T-cell (primary cell): ENCODE measurements at places on chromosomes 4 and X. TPM values are rescaled to one million over a fixed set of nuclear protein-coding genes. Genes with fewer than 3 reads are reported as not detected.

DNA sequence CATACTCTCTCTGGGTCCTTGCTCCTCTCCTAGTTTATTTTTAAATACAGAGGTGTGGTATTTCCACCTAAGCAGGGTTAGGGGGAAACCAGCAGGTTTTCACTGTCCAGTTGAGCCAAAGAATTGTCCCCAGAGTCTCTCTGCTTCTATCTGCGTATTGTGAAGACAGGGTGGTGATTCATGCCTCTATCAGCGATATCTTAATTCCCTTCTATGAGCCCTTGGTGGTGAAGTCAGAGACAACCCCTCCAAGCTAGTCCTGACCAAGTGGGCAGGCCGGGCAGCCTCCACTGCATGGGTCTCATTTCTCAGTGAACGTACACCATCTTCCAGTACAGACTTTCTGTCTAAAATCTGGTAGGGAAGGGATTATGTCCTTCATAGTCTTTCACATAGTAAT, 100.5 kb upstream of the GPR34 start:
- H3K4me1 ChIP-seq = no peaks in the 10 kb centered on the region
- no peaks in the 10 kb centered on the region for H3K36me3 ChIP-seq
- no peak for DNase-seq

GRCh38 chrX:69024161-69024736, 141.0 kb downstream of the PJA1 start:
- no peak for DNase-seq
- H3K4me1 ChIP-seq = no peaks in the 10 kb centered on the region
- no peak overlapping the region for H3K27ac ChIP-seq
- H3K27me3 ChIP-seq = no peaks in the 10 kb centered on the region

GRCh38 chr4:174041555-174042105, 241.8 kb downstream of the FBXO8 start:
- no peak overlapping the region for H3K27ac ChIP-seq
- no peaks in the 10 kb centered on the region for H3K4me1 ChIP-seq
- no peak overlapping the region for H3K4me3 ChIP-seq
- no peaks in the 10 kb centered on the region for H3K36me3 ChIP-seq
- DNase-seq = no peak
- H3K27me3 ChIP-seq = no peaks in the 10 kb centered on the region

HTN3 gene
- not detected for total RNA-seq
